ENCODE measurements at places on chromosomes 11 and 22.

GRCh38 chr11:66639066-66639813, 737 bp downstream of the RBM4 start:
- no peak for DNase-seq

DNA sequence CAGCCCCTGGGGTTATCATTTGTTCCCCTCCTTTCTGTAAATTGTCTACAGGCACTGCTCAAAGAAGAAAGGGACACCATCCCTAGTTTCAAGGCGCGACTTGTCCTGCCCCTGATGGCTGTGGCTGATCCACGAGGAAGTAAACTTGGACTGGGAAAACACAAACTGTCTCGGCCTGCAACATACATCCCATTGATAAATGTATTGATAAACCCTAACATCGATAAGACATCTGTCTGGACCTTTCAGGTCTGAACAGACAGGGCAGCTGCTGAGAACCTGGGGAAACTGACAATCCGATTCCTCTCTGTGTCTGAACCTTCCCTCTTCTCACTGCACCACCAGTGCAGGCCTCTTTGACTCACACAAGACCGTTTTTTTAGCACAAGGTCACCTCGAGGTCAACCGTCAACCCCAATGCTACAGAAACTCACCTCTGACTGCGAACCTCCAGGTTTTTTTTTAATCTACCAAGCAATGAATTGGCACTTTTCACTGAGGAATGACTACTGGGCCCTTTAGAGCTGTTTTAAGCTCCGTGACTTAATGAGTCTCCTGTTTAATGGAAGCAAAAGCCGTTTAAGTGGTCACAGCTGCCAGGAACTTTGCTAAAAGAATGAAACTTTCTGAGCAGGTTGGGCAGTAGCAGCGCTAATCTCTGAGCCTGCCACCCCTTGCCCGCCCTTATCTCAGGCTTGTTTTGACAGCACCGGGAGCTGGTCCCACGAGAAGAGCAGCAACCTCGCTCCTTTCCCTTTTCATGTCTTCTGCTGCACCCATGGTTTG, 203.8 kb upstream of the TMEM45B start:
- DNase-seq = no peak

DNA sequence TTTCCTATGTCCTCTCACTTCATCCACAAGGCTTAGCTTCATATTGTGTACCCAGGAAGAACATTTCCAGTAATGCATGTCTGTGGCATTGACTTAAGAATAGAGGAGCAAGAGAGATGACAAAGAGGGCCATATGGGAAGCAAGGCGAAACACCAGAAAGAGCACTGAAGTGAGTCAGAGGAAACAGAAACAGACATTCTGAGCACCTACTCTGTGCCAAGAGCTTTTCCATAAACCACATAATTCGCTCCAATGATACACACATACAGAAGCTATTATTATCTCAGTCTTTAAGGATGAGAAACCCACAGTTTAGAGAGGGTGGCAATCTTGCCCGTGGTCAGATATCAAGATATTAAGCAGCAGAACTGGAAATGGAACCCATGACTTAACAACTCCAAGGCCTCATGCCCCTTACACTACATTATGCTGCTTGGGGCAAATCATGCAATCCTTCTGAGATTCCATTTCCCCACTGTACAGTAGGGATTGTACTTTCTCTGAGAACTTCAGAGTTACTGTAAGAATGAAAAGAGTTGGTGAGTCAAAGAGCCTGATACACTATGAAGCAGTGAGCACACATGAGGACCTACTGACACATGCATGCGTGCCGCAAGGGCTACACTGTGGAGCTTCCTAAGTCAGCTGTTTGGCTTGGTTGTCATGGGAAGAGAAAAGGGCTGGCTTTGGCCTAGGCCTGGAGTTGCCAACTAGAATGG, 126.6 kb downstream of the KCNC1 start:
- no peak for DNase-seq

- no peak for DNase-seq
Observed at GRCh38 chr11:105177658-105178057, 38.1 kb upstream of the CARD18 start.

GRCh38 chr11:108727665-108728064, 62.8 kb downstream of the DDX10 start:
- no peak for DNase-seq

GRCh38 chr22:25492162-25492561, 72.3 kb upstream of the GRK3 start:
- no peak for DNase-seq

- no peak for DNase-seq
Observed at GRCh38 chr11:20360650-20361049, 2.9 kb upstream of the HTATIP2 start.

DNA sequence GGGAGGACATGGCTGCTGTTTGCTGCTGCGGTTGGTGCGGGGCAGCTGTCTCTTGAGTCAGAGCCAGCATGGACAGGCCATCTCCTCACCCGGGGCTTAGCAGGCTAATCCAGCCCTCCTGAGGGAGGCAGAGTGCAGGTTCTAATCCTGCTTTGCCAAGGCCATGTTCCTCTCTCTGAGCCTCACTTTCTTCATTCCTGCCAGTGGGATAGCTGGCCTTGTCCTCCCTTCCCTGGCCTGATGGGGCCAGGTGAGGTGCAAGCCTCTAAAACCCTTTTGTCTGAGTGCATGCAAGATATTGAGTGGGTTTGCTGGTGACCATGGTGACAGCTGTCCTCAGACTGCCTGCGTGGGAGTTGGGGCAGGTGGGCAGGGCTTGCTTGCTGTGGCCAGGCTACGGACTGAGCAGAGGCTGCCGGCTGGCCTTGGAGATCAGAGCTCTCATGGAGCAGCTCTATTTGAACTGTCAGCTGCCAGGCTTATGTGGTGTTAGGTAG, 3.6 kb downstream of the USP35 start:
- no peak for DNase-seq

- DNase-seq = no peak
Observed at GRCh38 chr11:44531116-44531504, 34.4 kb upstream of the CD82 start.

GRCh38 chr11:46391578-46392420, at the start of gene CHRM4:
Gene CHRM4 (minus strand): TSS chr11:46391776. CDS start chr11:46386557, 5,219 bp downstream.
- no peak for DNase-seq

DNA sequence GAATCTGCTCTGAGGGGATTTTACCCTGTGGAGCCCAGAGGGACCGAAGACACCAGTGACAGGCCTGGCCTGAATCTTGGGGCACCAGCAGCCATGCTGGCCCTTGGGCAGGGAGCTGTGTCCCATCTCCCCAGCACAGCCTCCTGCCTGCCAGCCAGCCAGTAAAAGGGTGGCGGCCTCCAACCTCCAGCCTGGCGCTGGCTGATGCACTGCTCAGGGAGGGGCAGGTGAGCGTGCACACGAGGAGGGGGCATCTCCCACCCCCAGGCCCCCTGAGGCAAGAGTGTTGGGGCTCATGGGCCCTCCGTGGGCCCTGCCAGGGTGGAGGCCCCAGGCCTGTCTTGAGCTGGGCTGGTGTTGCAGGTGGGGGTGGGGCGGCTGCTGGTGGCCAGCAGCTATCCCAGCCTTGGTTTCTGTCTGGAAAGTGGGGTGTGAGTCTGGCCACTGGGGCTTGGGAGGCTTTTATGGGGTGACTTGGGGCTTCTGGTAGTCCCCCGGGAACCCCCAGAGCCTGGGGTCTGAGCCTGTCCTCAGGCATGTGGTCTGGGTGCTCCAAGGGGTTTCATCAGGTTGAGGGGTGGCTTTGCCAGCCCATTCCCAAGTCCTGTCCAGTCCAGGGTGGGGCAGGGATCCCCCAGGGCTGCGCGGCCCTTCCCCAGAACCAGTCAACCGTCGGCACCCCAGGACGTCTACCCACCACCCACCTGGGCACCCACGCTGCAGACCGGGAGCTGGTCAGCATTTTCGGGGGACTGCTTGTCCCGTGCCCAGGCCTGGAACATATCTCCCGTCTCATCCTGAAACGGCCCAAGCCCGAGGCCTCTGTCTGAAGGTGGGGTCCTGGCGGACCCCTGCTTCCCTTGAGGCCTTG, 17.8 kb downstream of the TSPAN4 start:
- no peak for DNase-seq
